Forelimb muscle (tissue), 1 donor: ENCODE measurements at places on chromosomes 12 and 14.

- DNase-seq = no peak
Observed at GRCh38 chr12:82329508-82329907, 28.7 kb downstream of the CCDC59 start.

DNA sequence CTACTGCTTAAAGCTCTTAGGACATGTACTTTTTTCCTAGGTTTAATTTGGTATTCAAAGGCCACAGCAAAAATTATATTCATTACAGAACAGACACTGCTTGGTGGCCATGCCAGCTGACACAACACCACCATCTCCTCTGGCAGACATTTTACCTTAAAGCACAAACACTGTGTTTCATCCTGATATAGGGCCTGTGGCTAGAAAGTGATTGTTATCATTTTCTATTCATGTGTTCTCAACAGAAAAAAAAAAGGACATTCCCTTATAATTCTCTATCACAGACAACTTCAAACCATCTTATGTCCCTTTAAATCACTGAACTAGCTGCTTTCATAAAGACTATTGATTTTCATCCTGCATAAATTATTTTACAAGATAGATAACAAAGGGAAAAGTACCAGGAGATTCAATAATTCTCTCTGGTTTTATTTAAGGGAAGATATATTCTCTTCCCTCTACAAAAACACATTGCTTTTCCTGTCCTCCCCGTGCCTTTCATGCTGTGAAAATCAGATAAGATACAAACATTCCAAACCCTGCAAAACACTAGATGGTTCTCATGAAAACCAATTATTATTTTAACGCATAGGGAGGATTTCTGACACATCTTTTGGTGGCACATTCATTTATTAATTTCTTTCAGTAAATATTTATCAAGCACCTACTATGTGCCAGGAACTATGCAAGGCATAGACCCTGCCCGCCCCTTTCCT is 139.3 kb upstream of the TMCC3 start:
- DNase-seq = no peak

GRCh38 chr14:81309511-81309910 is 88.8 kb upstream of the GTF2A1 start:
- DNase-seq = no peak

- no peak for DNase-seq
Observed at GRCh38 chr12:68370006-68370590, 37.9 kb upstream of the MDM1 start.

GRCh38 chr12:124478416-124478815 is 89.0 kb downstream of the NCOR2 start:
- DNase-seq = no peak
